ENCODE measurements at places on chromosomes 4 and X.

DNA sequence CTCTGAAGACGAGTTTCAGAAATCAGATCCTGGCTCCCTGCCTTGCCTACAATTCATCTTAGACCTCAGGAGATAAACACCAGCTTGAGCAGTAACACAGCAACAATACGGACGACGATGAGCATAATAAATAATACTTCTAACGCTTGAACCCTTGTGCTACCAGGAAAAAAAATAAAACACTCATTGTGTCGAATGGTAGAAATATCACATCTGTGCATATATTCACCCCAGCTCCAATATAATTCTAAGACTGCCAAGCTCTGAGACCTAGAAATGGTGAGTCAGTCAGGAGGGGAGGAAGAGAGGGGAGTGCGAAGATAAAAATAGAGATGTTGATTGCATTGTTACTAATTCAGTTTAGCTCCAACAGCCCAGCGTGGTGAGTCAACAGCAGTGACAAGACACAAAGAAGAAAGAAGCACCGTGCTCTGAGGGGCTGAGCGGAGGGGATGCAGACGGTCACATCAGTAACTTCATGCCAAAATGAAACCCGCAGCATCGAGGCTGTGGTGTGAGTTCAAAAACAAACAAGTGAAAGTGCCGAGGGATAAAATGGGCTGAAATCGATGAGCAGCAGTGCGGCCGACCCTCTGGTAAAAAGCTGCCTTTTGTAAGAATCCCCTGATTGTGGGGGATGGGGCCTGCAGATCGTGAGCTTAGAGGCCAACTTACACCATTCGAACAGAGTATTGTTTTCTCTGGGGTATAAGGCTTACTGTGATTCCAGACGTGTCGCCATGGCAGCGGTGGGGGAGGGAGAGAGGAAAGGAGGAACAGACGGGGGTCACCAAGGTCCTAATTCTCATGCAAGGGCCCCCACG, 150.4 kb downstream of the MGST2 start:
- DNase-seq: peak; percentile 68

DNA sequence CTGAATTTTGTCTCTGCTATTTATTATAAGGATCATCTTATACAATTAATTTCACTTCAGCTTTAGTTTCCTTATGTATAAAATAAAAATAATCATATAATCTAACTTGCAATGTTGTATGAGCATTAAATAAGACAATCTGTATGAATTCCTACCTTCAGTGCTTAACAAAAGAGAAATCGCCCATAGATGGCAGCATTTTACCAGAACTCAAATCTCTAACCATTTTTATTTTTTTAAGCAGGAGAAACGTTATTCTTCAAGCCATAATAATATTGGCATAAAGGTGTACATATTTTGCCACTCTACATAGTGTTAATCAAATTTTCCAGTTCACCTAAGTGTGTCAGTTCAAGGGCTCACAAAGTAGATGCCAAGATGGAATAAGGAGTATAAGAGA, 78.8 kb downstream of the TMEM47 start:
- peak; percentile 30 for DNase-seq

- DNase-seq: no peak
These were observed 50.9 kb upstream of the FAM241A start for GRCh38 chr4:112094330-112094729.

DNA sequence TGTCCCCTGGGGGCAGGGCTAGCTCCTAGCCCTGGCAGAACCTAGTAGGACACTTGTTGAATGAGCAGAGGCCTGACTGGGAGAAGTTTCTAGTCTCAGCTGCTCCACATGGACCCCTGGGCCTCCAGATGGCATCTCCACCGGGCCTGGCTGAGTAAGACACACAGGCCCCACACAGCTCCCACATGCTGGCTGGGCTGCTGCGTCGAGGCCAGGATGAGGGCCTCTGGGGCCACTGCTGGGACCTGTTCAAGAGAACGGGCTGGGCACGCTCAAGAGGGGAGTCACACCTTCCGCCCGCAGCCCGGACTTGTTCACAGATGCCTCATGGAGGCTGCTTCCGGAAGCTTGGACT, 4.2 kb upstream of the HGFAC start:
- DNase-seq: no peak

DNA sequence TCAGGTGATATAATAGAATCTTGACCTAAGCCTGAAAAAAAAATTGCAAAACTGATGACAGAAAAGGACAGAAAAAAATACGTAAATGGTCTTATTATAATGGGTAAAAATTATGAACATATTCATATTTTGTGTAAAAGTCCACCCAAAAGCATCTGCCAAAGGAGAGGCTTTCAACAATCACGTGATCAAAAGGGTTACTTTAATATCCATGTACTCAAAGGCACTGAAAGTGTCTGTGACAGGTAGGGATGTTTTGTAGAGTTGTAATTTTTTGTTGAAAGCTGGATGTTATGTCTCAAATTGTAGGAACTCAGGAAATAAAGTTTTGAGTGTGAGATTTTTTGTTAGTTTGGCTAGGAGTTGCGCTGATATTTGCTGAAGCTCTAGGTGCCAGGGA, 144.8 kb upstream of the GALNTL6 start:
- no peak for DNase-seq

DNA sequence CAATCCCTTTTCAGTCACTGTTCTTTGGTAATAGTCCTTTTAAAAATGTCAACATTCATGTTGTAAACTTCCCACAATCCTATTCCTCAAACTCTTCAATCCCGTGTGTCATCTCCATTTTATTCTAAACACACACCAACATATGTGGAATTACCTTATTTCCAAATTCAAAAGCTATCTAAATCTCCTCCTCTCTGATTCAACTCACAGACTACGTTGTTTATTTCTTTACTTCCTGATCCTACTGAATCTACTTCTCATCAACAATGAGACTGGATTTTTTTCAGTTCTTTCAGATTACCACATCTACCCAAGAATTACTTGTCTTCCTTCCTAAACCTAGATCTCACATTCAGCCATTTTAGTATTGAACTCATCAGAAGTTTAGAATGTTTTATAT, 188.2 kb downstream of the GABRB1 start:
- no peak for DNase-seq

- peak; percentile 45 for DNase-seq
These were observed 7.8 kb downstream of the FLNA start for GRCh38 chrX:154366666-154367055.

- no peak for DNase-seq
These were observed 25.2 kb upstream of the HSPA4L start for GRCh38 chr4:127756906-127757305.

GRCh38 chr4:1784789-1785591, 8.1 kb upstream of the FGFR3 start:
- no peak for DNase-seq

DNA sequence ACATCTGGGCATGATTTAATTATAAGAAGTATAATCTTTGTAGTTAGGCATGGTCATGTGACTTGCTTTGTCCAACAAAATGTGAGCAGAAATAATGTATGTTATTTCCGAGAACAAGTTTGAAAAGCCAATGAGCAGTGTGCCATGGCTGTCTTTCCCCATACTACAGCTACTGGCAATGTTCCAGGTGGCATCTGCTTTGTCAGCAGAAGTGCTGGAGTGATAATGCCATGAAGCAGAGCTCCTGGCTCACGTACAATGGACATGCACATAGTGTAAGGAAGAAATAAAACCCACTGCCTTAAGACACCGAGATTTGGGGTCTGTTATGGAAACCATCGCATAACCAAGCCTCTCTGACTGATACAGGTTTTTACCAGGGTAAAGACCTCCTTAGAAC, 212.6 kb upstream of the RASGEF1B start:
- no peak for DNase-seq

DNA sequence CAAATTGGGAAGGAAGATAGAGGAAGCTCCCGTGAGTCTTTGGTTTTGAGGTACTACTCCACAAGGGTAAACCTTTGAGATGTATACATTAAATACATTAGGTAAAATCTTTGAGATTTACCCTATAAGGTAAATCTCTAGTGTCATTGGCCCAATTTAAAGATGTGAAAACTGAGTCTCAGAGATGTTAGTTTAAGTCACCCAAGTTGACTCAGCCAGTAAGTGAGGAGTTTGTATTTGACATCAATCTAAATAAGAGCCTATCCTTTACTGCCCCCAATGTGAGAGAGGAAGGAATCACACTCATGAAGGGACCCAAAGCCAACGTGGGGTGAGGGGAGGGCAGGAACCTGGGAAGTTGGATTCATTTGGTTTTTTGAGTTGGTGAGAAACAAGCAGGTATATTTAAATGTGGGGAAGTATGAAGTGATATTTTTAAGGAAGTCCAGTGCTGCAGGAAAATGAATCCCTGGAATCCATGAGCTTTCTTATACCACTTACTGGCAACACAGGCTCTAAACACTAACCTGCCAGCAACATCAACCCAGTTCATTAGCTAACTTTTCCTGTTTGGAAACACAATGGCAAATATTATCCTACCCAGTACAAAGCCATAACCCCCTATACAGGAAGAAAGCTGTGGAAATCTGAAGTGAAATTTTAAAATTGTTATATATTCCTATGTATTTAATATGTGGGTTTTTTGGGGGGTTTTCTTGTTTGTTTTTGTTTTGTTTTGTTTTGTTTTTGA, 55.3 kb downstream of the PALLD start:
- no peak for DNase-seq

- DNase-seq: no peak
These were observed 866.3 kb upstream of the PCDH7 start for GRCh38 chr4:29853833-29854232.

DNA sequence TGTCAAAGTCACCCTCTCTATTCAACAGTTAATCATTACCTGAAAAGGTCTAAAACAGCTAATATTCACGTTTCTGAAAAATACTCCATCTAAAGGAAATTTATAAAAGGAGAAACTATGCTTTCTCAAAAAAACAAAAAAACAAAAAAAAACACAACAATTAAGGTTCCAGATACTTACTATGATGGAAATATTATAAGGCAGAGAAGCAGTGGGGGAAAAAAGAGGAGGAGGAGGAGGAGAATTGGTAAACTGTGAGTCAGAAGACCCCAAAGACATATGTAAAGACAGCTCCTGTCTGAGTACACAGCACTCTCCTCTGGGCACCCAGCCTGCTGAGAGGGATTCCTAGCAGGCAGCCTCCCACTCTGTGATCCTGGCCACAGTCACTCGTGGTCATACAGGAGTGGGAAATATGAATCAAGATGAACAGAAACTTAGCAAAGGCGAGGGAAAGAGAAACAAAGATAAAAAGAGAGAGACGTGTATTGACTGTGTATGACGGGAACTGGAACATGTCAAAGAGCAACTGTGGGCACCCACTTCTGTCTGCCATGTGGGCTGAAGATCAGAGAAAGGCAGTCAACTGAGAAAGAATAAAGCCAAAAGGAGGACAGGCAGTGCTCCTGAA, 12.5 kb downstream of the KLHL15 start:
- DNase-seq: no peak

GRCh38 chr4:110193822-110194761, 4.3 kb downstream of the ELOVL6 start:
- peak; percentile 96 for DNase-seq

GRCh38 chrX:154023276-154024000, 3.7 kb upstream of the IRAK1 start:
- no peak for DNase-seq

DNA sequence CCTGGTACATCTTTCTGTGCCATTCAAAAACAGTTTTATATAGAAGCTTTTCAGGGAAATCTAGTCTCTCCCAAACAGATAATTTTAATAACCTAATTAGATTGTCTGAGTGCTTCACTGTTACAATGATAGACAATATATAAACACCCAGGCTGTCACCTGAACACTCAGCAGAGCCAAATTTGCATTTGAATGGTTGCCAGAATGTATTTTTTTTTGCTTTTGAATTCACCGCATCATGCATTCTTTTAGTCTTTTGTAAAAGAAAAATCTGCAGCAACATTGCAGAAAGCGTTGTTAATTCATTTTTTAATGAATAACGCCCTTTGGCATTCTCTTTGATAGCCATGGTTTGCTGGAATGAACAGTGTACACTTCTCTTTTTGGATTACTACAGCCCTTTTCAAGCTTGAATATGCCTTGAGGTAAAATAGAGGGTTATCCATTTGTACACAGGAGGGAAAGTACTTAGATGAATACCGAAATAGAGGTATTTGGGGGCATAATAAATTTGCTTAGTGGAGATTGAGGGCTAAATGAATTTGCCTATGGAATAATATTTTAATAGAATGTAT, 175.0 kb upstream of the EPHA5 start:
- no peak for DNase-seq

DNA sequence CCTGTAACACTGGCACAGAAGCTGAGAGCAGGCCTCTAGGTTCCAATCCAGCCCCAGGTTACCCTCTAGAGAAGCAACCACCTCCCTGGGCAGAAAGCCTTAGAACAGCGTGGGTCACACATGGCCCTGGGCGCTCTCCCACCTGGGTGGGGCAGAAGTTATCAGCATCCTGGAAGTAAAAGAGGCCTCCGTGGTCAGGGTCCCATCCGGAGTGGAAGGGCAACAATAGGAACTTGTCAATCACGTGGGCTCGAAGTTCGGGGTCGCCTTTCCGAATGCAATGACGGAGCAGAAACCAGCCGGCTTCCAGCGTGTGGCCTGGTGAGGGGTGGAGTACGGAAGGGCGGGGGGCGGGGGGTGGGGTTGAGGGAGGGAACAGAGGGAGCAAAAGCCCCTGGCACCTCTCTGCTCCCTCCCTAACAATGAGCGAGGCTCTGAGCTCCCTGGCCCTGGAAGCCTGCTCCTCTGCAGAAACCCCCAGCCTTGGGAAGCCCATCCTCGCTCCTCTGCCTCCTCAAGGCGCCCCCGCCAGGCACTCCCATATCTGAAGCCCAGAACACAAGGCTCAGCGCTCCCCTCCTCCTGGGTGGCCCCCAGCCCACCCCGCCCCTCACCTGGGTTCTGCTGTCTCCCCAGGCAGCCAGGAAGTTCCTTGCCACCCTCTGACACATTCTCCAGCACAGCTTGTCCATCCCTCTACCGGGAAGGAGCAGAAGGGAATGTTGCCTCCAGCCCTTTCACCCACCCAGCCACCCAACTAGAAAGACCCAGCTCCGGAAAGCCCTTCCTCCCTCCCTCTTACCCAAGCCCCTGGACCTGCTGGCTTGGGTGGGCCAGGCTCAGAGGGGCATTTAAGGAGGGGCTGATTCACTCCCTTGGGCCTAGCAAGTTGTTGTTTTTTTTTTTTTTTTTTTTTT, 2.8 kb downstream of the RENBP start:
- no peak for DNase-seq

GRCh38 chr4:76704133-76704881, 193.6 kb downstream of the SOWAHB start:
- peak; percentile 38 for DNase-seq

GRCh38 chrX:136148391-136148790, 1.1 kb downstream of the FHL1 start:
- DNase-seq: no peak

GRCh38 chr4:173357939-173358338, 12.8 kb upstream of the SAP30 start:
- DNase-seq: no peak

DNA sequence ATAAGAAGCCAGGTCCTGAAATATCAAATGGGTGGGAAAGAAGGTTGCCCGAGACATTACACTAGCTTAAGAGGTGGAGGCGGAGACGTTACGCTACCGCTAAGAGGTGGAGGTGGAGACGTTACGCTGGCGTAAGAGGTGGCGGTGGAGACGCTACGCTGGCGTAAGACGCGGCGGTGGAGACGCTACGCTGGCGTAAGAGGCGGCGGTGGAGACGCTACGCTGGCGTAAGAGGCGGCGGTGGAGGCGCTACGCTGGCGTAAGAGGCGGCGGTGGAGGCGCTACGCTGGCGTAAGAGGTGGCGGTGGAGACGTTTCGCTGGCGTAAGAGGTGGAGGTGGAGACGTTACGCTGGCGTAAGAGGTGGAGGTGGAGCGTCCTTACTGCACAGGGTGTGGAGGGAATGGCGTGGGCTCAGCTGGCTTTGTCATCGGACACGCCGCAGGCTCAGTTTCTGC, 12.8 kb downstream of the CYP4V2 start:
- DNase-seq: peak; percentile 67

Data from fibroblast of gingiva (primary cell).